ENCODE measurements at places on chromosomes 3 and 15.
A peak's percentile ranks its signal among the peaks of the same experiment; 100 is the strongest.

DNA sequence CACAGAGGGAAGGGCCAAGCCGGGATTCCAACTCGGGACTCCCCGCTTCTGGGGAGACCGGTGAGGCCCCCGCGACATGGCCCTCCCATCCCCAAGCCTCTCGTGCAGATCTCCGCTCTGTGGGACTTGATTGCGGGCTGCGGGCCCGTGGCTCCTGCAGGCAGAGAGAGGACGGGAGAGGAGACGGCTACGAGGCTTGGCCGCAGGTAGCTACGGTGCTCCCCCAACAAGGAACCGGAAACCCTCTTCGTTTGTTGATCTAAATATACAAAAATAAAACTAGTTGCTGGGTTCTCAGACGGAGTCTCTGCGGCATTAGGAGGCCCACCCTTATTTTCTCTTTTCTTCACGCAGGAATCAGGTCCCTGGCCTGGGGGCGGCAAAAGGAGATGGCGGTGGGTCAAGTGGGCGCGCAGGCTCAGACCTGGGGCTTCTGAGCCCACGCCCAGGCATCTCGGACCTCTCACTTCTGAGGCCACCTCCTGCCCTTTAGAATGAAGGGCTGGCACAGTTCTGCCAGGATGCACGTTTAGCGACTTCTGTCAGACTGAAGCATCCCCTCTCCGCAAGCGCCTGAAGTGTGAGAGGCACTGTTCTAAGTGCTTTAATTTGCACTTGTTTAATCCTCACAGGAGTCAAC, 10.9 kb downstream of the GNB5 start:
- DNase-seq, result no peak

DNA sequence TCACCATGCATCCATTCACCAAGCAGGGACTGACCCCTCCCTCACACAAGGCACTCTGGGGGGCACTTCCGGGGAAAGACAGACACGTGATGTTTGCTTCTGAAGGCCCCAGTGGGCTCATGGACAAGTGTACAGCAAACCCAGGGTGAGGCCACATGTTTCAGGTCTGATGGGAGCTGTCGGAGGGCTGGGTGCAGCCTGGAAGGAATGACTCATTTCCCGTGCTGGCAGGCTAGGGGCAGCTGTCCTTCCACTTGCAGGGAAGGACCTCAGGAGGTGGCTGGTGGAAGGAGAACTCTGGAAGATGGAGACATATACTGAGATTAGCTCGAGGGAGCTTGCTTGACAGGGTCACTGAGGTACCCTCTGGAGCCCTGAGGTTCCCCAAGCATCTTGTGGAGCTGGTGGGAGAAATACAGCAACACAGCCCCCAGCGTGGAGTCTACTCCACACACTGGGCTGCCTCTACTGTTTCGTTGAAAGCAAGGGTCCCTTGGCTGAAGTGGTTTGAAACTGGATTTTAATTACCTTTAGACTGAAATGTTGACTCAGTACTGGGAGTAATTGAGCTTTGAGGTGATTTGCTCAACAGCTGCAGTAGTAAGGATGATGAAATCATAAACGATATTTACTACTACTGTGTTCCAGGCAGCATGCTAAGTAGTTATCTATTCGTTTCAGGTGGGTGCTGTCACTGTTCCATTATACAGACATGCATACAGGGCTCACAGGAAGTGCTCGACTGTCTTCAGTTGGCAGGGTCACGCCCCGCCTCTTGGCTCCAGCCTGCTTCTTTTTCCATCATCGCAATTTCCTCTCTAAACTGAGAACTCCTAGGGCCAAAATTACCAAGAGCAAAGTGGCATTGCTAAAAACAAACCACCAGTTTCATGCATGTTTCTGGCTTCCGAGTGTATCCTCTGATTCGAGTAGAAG, 230.4 kb downstream of the ADAMTS17 start:
- peak; percentile 33 for DNase-seq

DNA sequence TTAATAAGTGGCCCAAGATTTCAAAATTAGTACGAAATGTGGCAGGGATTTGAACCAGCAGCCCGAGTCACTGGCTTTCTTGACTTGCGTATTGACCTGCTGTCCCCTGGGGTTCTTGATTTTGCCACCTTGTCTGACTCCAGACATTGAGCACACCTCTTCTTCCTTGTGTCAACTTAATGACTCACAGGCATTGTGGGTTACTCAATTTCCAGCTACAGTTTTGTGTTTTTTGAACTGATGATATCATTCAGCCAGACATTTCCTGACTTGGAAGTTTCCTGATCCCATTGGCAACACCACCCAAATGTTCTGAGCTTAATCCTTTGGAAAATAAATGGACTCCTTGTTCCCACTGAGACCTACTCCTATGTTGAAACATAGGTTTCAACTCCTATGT, 64.2 kb downstream of the MOBP start:
- DNase-seq, result no peak

GRCh38 chr3:23038471-23038870, 164.7 kb upstream of the UBE2E2 start:
- DNase-seq, result no peak

GRCh38 chr3:69864766-69865165, 125.5 kb downstream of the MITF start:
- peak; percentile 29 for DNase-seq

- no peak for DNase-seq
Observed at GRCh38 chr3:23950293-23950692, 5.2 kb downstream of the NR1D2 start.

GRCh38 chr3:128492671-128493569, at the start of gene GATA2:
Gene GATA2, minus strand, starts transcription at chr3:128493201. Its CDS starts 6,170 bp downstream, at chr3:128487031.
- DNase-seq, result no peak

GRCh38 chr15:63940966-63941620, 105.2 kb downstream of the DAPK2 start:
- DNase-seq, result no peak

GRCh38 chr3:59388555-59389270, 338.9 kb upstream of the CFAP20DC start:
- no peak for DNase-seq

- no peak for DNase-seq
Observed at GRCh38 chr15:45128971-45129639, 574 bp downstream of the DUOXA1 start.

GRCh38 chr3:135837977-135838631, 127.4 kb upstream of the PPP2R3A start:
- no peak for DNase-seq

DNA sequence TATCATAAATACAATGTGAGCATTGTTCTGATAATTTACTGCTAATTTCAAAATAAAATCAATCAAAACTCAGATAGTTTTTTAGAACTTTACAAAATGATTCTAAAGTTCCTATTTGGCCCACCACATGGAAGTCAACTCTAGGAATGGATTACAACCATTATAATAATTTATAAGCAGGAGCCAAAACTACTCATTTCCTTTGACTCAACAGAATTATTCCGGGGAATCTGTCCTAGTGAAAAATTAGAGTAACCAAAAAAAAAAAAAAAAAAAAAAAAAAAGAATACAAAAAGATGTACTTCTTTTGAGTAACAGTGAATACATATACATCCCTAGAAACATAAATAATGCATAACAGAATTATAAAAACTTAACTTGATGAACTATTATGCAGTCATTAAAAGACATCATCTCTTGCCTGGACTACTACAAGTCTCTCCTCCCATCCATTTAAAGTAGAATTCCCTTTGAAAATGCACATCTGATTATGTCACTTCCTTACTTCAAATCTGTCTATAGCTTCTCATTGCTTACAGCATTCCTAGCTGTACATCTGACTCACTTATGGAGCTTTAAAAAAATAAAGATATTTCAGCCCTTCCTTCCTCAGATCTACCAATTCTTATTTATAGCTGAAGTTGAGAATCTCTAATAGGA, 43.4 kb downstream of the HDGFL3 start:
- no peak for DNase-seq

- no peak for DNase-seq
Observed at GRCh38 chr15:93091465-93091864, 2.5 kb upstream of the RGMA start.

GRCh38 chr15:29689287-29689986, 132.8 kb downstream of the TJP1 start:
- no peak for DNase-seq

GRCh38 chr15:57017024-57017423, 98.6 kb downstream of the TCF12 start:
- no peak for DNase-seq

DNA sequence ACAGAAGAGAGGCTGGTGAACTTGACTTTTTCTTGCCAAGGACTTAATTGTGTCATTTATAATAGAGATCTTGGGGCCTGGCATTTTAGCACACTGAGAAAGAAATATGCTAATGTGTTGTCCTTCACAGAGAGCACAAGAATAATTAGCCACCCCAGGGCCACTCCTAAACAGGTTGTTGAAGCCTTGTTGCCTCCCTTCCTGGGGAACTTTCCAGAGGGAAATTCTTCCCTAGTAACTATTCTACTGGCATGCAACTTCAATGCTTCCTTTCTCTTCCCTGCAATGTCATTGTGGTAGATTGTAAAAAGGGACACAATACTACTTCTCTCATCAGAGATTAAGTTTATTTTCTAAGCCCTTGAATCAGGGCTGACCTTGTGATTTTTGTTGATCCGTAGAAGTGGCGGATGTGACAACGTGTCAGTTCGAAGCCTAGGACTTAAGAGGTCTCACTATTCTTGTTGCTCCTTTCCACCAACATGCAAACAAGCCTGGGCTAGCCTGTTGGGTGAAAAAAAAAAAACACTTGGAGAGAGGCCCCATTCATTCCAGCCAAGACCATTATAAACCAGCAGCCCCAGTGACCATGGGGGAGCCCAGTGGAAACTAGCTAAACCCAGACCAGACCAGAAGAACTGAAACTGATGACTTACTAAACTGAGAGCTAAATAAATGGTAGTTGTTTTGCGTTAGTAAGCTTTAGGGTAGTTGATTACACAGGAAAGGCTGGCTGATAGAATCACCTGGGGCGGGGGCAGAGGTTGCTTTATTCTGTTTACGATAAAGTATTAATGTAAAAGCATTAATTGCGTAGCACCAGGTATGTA, 287.2 kb downstream of the SHQ1 start:
- no peak for DNase-seq

GRCh38 chr3:134839990-134840389, 44.9 kb downstream of the EPHB1 start:
- no peak for DNase-seq

DNA sequence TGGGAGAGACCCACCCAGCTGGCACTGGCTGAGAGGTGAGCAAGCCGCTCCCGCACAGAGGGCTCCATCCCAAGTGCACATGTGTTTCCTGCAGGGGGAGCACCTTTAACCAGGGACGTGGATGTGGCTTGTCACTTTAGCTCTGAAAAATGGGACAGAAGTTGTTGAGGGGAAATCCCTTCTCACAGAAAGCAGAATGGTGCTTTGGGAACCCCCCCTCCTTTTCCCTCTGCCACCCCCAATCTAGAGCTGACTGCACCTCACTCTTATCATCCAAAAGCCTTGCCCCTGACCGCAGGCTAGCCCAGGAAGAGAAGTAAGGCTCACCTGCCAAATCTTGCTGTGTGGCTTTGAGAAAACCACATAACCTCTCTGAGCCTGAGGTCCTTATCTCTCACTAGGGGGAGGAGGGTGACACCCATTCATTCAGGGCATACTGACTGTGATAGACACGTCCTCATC, 77.9 kb downstream of the RPN1 start:
- no peak for DNase-seq

GRCh38 chr3:42612217-42612616, 11.7 kb downstream of the NKTR start:
- DNase-seq, result no peak

DNA sequence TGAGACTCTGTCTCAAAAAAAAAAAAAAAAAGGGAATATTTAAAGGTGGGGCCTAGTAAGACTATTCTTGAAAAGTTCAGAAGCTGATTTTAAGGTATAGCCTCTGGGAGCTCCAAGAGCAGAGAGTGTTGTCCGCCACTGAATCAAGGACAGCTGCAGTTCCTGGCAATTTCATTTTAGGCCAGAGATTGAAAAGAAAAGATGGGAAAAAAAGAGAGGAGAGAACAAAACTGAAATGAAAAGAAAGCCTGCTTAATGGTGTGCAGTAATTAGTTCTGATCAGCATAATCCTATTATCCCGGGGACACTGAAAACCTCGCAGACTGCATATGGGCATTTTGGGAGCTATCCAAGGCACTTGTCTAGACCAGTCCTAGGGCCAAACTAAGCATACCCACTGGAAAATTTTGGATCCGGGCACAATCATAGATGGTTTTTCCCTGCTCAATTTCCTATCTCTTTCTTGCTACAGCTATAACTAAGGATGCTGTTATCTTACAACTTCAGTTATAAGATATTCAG, 43.2 kb downstream of the EHHADH start:
- DNase-seq, result no peak

DNA sequence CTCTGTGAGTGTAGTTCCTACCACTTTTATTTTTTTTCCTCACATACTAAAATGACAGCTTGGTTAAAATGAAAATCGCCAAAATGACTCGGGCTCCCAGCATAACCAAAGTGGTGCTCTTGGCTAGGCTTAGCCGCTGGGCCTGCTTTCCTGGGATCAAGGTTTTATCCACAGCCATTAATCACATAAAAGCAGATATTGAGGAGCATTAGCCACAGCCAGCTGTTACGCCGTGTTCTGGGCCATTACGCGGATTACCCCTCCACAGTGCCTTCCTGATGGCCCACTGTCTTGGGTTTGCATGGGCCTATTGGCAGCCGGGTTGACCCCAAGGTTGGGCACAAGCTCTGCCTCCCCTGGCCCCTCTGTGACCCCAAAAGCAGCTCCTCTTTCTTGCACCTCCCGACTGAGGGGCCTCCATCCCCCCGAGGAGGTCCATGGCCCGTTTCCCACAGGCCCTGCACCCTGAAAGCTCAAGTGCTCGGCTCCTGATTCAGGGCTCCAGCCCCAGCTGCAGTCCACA, 30.4 kb upstream of the TRPM1 start:
- DNase-seq, result no peak

DNA sequence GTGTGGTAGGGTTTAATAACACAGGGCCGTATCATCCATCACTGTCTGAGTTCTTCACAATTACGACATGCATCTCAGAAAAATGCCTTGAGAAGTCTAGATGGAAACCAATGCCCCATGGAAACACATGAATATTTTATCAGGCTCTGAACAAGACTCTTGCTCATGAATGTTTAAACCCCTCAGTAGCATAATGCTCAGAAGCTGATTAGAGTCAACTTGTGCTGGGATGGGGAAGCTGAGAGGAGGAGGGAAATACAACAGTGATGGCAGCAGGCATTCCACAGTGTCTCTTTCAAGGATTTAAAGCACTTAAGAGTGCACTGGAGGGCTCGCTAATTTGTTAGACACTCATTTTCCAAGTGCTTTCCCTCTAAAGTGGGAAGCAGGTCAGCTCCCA, 3.8 kb downstream of the GPR156 start:
- DNase-seq, result no peak

DNA sequence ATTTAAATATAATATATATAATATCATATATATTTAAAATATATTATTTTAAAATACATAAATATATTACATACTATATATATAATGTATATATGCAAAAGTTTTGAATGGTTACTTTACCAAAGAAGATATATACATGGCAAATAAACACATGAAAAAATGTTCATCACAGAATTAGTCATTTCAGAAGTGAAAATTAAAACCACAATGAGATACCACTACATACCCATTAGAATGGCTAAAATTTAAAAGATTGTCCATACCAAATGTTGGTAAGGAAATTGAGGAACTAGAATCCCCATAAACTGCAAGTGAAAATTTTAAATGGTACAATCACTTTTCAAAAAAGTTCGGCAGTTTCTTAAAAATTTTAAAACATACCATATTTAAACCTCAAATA, 23.6 kb upstream of the COL8A1 start:
- no peak for DNase-seq

- DNase-seq, result no peak
Observed at GRCh38 chr15:48759921-48760320, 50.9 kb downstream of the CEP152 start.

All from skin of body (tissue), 3 donors.